ENCODE measurements at places on chromosomes 1 and 21.

DNA sequence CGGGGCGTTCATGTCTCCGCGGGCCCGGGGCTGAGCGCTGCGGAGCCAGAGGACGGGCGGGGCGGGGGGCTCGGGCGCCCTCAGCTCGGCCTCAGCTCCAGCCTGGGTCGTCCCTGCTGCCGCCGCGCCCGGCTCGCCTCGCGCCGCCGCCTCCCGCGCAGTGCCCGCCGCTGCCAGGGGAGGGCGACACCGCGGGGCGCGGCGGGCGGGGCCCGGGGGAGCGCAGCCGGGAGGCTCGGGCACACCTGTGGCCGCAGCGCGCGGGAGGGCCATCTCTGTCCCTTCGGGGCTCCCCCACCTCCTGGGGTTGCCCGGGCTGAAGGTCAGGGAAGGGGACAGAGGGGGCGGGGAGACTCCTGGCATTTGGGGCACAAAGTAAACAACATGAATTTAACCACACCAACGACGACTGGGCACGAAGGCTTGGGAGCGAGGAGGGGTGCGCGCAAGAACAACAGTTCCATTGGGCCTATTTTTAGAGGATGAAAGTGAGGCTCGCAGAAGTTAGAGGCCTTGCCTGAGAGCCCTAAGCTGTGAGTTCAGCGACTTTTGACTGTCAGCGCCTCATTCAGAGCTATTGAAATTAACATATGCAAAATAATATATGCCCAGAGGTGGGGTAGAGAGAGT, at the start of gene FAM131C:
Gene FAM131C (minus strand): TSS at position 162 of the 630 bp plus-strand sequence. CDS start 209 bp downstream, outside the sequence.
- DNase-seq, result no peak

GRCh38 chr1:82562448-82562847, 761.7 kb downstream of the ADGRL2 start:
- DNase-seq, result no peak

DNA sequence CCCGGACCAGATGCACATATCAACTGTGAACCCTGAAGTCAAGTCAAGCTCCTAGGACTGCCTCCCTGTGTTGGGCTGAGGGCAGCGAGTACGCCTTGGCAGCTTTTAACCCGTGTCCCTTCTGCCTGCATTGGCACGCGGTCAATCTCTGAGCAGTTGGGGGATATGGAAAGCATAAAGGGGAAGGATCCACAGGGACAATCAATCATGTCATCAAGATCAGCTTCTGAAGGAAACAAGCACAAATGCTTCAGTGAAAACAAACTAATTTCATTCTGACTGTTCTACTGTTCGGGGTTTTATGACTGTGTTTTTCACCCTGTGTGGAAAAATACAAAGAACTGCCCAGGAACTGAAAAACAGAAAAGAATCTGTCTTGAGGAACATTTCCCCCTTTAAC, 106.2 kb downstream of the RUNX1 start:
- DNase-seq, result no peak

- no peak for DNase-seq
These were observed 21.4 kb downstream of the WNT4 start for GRCh38 chr1:22121421-22121911.
